CD4-positive, alpha-beta T cell treated with Interleukin-6 for 4 hours (primary cell): ENCODE measurements at places on chromosomes 13 and 19.

GRCh38 chr13:52104624-52105023 lies 24.2 kb downstream of the NEK5 start:
- DNase-seq: no peak

DNA sequence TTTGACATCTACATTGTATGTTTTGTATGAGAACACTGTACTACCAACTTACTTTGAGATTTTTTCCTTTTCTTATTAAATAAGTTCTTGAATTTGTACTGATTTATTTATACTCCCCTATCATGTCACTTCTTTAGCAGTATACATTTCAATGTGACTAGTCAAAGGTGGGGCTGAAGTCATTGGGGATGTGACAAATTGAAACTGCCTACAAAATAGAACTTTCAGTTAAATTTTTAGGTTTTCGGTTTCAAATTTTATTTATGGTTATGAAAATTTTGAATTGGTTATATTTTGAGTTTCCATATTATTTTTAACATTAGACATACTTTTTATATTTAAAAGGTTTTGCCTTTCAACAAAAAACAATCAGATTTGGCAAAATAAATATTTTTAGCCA lies 221.6 kb downstream of the NBEA start:
- DNase-seq: no peak

DNA sequence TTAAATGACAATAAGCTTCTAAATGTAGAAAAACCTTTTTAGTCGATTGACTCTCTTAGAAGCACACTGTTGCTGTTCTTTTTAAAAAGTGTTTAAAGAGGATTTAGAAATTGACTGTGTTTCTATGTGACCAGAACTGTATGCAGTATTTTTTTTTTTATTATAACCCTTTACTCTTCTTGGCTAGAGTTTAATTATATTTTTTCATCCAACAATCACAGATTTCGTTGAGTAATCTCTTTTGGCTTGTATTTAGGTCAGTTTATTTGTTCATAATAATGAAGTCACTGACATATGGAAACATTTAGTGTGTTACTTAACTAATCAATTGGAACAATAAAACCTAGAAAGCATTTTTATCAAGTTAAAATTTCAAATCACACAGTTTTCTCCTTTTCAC lies 19.9 kb downstream of the CSNK1A1L start:
- no peak for DNase-seq

- no peak for DNase-seq
Measured at GRCh38 chr19:8302734-8303133, 5.4 kb downstream of the CD320 start.

DNA sequence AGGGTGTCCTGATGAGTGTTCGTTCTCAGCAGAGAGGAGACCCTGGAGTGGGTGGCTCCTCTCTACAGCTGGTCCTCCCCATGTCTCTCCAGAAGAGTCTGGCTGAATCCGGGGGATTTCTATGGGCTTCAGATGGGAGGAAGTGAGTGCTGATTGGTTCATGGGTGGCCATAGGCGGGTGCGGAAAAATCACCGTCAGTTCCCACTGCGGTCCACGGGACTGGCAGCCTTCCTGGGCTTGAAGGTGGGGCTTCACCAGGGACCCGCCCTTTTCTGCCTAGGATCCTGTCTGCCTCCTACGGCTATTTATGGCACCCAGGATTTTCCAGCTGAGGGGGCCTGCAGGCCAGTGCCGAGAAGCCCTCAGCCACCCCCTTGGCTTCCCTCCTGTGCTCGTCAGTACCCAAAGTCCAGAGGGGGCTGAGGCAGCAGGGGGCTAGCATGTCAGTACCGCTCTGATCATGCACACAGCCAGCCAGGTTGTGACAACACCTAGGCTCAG lies 18.4 kb downstream of the CPB2 start:
- DNase-seq: no peak
